Omental fat pad (tissue), 4 donors: ENCODE measurements at places on chromosomes 12 and 14.

GRCh38 chr14:90556666-90557450 lies 160.0 kb downstream of the CALM1 start:
- DNase-seq: no peak

DNA sequence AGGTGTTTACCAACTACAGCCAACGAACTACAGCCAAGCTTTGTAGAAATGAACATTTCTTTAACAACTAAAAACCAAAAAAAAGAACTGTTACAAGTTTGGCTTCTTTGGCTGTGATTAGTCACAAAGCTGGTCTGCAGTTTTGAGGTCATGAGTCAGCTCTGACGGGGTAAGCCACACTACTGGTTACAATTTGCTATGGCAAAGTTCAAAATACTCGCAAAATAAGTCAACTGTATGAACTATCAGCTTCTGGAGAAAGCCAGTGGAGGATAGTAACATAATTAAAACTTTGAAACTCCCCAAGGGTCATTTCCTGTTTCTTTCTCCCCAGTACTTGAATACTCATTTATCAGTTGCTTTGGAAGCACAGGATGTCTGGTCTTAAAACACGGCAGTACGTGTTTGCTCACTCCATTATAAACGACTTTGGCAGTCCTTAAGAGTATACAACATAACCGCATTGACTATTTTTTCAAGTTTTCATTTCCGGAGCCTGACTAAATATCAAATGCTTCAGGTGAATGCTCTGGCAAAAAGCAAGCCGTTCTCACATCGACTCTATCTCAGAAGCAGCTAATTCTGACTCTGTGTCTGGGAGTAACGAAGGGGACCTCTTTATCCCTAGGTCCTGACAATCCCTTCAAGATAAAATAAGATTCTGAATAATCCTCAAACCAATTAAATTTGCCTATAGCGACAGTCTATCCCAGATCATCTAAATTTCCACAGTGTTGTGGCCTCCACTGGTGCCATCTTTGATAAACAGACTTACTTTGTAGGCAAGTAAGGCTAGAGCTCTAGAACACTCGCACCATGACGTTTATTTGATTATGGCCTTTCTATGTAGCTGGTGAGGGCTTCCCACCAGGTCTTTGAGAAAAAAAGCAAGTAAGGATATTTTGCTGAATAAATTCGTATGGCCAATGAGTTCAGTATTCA lies 10.6 kb downstream of the PHLDA1 start:
- DNase-seq: no peak

DNA sequence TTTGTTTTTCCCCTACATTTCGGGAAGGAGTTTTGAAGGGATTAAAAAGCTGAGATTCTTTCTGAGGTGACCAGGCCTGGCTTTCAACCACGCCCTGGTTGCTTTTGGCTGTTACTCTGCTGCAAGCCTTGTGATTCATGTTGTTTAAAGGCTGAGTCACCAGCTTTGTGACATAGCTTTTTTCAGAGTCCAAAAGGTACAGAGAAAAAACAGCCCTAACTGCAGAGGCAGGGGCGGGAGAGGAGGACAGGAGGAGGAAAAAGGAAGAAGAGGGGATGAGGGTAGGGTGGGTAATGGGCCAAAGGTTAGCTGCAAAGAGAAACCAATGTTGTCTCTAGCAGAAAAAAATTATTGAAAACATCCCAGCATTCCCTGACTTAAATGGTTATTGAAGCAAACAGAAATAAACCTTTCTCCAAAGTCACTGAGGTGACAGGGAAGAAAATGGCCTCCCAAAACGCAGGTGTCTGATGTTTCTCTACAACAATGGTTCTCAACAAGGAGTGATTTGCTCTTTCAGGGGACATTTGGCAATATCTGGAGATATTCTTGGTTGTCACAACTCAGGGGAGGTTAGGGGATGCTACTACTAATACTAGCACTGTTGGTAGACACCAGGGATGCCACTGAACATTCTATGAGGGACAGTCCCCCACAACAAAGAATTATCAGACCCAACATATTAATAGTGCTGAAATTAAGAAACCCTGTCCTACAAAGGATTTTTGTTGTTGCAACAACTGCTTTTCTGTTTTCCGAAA lies 2.1 kb upstream of the UBC start:
- DNase-seq: no peak

GRCh38 chr12:49821373-49822287 lies 6.6 kb downstream of the NCKAP5L start:
- no peak for DNase-seq

DNA sequence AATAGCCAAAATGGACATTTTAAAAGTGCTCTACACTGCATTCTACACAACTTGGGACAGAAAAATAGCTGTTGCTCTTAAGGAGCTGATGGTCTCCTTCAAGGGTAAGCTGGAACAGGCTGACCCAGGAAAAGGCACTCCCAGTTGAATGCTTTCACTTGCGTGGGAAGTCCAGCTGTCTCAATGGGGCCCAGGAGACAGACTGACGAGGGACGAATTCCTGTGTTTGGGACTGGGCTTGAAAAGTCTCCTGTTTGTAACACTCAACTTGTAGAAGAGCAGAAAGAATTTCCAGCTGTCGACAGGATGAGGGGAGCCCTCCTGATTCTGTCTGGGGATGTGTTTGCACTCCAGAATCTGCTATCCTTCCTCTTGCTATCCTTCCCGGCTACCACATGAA lies 180.8 kb downstream of the ZFP36L1 start:
- no peak for DNase-seq

DNA sequence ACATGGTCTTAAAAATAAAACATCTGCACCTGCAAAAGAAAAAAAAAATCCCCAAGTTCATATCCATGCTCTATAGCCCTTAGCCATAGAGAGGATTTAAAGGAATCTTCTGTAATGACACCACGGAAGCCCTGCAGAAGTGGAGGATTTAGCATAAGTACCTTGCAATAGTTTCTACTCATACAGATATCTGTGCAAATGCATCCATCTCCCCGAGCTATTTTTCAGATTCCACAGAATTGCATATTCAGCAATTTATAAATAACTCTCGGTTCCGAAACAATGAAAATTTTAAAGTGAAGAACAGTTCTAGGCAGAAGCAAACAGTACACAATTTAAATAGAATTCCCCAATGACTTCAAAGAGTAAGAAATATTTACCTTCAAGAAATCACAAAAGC lies 424 bp downstream of the IGF1 start:
- no peak for DNase-seq
